Stimulated activated CD4-positive, alpha-beta T cell treated with anti-CD3 and anti-CD28 coated beads, Interleukin-1b, Interleukin-23, amount 100 ng/mL, for 1 hour (primary cell): ENCODE measurements at places on chromosomes 5 and 9.

DNA sequence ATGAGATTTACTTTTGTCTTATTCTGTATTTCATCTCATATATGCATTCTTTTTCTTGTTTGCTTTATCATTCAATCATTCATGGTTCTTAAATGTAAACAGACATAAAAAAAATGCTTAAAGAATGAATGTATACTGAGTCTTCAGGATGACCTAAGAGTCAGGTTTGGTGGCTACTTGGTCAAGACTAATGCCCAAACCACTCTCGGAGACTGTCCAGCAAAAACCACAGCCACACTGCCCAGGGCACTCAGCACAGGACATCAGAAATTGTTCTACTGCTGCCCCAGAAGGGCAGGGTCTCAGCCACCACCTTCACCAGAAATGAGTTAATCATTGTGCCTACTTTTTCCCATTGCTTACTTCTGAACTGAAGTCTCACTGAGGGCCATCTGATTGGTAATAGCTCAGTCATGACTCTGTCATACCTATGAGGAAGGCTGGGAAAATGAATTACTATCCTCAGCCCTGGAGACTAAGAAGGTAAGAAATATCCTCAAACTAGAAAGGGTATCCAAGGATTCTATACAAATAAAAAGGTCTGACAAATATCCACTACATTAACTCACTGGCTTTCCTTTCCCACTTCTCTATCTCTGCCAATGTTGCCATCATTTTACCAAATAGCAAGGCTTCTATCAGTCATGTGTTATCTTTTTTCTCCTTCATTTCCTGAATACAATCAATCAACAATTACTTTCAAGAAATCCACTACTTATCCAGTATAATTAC is 236.1 kb downstream of the CETN3 start:
- DNase-seq, result no peak

DNA sequence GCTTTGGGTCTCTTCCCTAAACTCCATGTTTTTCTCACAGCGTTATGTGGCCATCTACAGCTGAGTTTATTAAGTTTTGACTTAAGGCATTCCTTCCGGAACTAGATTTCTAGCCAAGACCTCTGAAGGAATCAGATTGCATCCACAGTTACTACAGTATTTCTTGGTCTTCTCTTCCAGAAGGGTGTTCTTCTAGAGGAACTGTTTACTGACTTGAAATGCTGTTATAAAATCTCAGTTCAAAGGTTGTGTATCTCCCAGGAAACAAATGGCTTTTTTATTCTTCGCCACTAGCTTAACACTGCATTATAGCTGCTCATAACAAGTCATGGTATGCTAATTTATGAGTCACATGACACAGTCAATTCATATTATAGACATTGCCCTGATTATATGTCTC is 55.3 kb upstream of the RAD23B start:
- no peak for DNase-seq

- DNase-seq, result no peak
Measured at GRCh38 chr5:149561848-149562247, 10.6 kb upstream of the CSNK1A1 start.

GRCh38 chr9:6328103-6328502 is at the start of gene TPD52L3:
Gene TPD52L3, plus strand, starts transcription at chr9:6328375. Its CDS starts 221 bp downstream, at chr9:6328596.
- no peak for DNase-seq

DNA sequence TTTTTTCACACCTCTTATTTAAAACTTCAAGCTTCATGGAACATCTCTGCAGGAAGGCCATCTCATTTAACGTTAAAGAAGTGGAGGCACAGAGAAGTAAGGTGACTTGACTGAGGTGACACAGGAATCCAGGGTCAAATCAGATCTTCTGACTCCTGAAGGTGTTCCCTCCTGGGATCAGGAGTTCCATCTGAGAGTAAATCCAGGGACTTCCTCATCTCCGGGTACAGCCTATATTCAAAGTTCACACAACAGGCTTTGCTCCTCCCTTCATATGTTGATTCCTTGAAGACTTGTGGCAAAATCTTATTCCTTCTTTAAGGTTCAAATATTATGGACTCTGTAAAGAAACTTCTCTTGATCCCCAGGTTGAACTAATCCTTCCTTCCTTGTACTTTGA is 313.1 kb upstream of the CLINT1 start:
- no peak for DNase-seq

DNA sequence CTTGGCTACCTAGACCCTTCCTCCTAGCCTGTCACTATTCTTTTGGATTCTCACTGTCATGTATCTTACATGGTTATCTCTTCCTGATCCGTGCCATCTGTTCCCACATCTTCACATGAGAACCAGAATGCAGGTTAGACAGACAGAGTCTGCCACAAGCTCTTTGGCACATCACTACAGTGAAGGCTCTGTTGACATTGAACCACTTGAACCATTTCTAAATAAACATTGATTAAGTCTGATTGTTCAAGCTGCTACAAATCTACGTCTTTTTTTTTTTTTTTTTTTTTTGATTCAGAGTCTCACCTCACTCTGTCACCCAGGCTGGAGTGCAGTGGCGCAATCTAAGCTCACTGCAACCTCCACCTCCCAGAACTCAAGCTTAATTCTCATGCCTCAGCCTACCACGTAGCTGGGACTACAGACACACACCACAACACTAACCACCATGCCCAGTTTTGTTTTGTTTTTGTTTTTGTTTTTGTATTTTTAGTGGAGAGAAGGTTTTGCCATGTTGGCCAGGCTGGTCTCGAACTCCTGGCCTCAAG is 85.1 kb upstream of the LRRTM2 start:
- DNase-seq, result no peak

- no peak for DNase-seq
Measured at GRCh38 chr5:34500236-34500847, 155.8 kb upstream of the RAI14 start.

- DNase-seq, result no peak
Measured at GRCh38 chr5:78667461-78668103, 19.0 kb upstream of the LHFPL2 start.
